Thoracic aorta (tissue), 2 donors: ENCODE measurements at places on chromosomes 11 and 22.

GRCh38 chr11:4164884-4165590 lies 70.4 kb downstream of the RRM1 start:
- no peak for DNase-seq

- DNase-seq, result no peak
These were observed 29.2 kb downstream of the SREBF2 start for GRCh38 chr22:41862160-41862529.

- DNase-seq, result no peak
These were observed 819 bp upstream of the KCNQ1OT1 start for GRCh38 chr11:2700415-2701211.

- no peak for DNase-seq
These were observed 928.9 kb downstream of the TBC1D22A start for GRCh38 chr22:47691152-47691895.

DNA sequence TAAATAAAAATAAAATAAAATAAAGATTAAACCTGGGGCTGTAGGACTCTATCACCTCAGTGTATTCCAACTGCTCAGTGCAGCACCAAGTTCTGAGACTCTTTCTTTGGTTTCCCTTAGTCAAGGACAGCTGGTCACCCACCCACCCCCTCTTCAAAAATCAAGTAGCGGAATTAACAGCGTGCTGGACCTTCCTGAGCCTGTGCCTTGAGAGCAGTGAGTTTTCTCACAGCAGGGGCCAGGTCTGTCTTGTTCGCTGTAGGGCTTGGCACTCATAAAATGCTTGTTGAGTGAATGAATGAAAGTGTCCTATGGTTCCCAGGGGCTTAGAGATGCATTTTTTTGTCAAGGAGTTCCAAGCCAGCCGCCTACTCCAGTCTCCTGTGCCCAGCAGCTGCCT lies 2.9 kb upstream of the ALX4 start:
- no peak for DNase-seq

GRCh38 chr11:132848336-132848735 lies 684.0 kb downstream of the OPCML start:
- no peak for DNase-seq

GRCh38 chr22:33477120-33478111 lies 419.2 kb upstream of the SYN3 start:
- no peak for DNase-seq

GRCh38 chr22:39150848-39151215 lies 1.6 kb downstream of the CBX7 start:
- DNase-seq, result no peak

- no peak for DNase-seq
These were observed 854.3 kb downstream of the METTL15 start for GRCh38 chr11:28962502-28962901.

GRCh38 chr11:30583476-30584280 lies 2.5 kb downstream of the MPPED2 start:
- DNase-seq, result peak; percentile 21

DNA sequence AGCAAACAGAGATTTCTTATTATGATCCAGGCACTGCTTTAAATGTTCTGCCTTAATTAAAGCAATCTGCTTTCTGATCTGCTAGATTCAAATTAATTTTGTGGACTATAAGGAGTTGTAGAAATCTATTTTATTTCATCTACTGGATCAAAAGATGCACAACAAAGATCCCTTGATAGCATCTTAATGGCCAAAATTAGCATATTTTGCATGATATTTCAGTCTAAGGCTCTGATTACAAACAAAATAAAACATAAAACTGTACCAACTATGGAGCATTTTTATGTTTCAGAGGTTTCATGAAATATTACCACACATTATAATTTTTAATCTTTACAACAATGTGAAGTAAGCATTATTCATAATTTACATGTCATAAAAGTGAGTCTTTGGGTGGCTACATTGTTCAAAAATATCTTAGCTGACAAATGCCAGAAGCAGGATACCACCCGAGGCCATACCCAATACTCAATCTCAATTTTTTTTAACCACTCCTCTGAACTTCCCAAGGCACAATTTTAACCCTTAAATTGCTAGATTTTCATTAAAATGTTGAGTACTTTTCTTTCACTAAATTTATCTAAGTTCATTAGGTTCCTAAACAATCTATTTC lies 929.5 kb downstream of the KCNA4 start:
- no peak for DNase-seq

- no peak for DNase-seq
These were observed 2.4 kb upstream of the E2F8 start for GRCh38 chr11:19243143-19243542.

DNA sequence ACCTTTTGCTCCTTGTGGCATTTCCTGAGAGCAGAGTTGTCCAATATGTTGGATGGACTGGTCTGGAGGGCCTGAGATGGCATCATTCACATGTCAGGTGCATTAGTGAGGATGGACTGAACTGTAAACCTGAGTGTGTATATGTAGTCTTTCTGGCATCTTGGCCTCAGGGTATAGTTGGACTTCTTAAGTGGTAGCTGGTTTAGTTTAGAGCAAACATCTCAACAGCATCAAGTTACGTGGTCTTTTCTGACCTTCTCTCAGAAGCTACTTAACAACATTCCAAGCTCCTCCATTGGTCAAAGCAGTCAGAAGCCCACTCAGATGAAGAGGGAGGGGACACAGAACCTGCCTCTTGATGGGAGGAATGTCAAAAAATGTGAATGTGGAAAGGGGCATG lies 829.9 kb downstream of the METTL15 start:
- no peak for DNase-seq

DNA sequence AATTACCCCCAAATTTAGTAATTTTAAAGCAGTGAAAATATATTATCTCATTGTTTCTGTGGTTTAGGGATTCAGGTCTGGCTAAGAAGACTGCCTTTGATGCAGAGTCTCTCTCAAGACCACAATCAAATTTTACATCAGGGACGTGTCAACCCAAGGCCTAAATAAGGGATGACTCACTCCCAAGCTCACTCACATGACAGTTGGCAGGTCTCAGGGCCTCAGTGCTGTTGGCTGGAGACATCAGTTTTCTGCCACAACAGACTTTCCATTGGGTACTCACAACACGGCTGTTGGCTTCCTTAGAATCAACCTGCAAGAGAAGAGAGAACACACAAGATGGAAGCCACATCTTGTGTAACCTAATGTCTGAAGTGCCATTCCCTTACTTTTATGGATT lies 377.3 kb downstream of the FAM181B start:
- DNase-seq, result no peak

- DNase-seq, result no peak
These were observed 46.5 kb downstream of the SLC22A12 start for GRCh38 chr11:64637334-64638017.

GRCh38 chr11:104926771-104927611 lies 28.7 kb upstream of the CASP12 start:
- no peak for DNase-seq

GRCh38 chr11:39374963-39375698 lies 2084.3 kb downstream of the LRRC4C start:
- DNase-seq, result no peak

- no peak for DNase-seq
These were observed 115.9 kb downstream of the CEP164 start for GRCh38 chr11:117443266-117444186.

DNA sequence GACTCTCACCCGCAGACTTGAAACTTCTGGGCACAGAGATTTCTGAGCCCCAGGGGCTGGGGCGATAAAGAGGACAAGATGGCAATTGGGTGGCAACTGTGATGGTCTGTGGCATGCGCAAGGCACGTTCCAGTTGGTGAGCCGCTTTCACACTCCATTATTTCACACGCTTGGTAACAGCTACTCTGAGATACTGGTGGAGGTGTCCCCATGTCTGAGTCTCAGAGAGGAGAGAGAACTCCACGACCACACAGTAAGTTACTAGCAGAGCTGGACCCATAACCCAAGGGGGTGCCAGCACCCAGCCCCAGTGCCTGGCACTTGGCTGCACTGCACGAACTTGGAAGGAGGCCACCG lies 6.0 kb upstream of the KCNJ4 start:
- no peak for DNase-seq

GRCh38 chr22:46110215-46110614 lies 40.1 kb upstream of the PPARA start:
- DNase-seq, result no peak

DNA sequence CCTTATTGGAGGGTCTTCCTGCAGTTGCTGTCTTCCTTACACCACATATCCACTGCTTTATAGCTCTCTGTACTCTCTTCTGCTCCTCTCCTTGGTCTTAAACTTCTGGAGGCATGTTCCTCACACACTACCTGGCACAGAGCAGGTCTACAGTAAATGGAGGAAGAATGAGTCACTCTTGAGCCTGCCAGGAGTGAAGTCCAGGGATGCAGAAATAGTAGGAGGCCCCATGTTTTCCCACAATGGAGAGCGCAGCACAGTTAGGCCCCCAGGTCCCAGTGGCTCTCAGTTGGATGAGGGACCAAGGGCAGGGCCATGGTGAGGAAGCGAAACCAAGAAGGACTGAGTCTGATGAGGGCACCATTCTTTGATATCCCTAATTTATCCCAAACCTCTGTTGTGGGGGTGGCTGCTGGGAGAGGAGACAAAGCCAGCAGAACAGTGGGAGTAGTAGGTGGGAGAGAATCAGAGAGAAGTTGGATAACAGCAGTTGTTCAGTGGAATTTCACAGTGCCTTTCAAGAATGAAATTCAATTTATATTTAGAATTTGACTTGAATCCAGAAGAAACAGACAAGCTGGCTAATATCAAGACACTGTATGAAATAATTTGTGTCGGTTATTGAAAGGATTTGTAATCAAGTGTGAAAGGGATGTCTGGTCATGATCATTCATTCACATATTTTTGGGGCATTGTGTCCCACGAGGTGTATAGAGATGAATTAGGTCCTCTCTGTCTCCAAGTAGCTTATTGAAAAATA lies 187.8 kb downstream of the HIPK3 start:
- DNase-seq, result no peak

DNA sequence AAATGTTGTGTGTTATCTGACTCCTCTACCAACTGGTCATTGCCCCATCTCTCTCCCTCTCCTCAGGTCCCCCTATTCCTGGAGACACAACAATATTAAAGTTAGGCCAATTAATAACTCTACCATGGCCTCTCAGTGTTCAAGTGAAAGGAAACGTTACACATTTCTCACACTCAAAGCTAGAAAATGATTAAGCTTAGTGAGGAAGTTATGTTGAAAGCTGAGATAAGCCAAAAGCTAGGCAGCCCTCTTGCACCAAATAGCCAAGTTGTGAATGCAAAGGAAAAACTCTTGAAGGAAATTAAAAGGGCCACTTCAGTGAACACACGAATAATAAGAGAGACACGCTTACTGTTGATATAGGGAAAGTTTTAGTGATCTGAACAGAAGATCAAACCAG lies 6.9 kb downstream of the DLG2 start:
- DNase-seq, result no peak

GRCh38 chr11:116185551-116185950 lies 587.2 kb downstream of the BUD13 start:
- no peak for DNase-seq

- no peak for DNase-seq
These were observed 41.2 kb upstream of the ALX4 start for GRCh38 chr11:44351006-44351660.

GRCh38 chr22:41021613-41022454 lies 70.6 kb upstream of the EP300 start:
- no peak for DNase-seq

DNA sequence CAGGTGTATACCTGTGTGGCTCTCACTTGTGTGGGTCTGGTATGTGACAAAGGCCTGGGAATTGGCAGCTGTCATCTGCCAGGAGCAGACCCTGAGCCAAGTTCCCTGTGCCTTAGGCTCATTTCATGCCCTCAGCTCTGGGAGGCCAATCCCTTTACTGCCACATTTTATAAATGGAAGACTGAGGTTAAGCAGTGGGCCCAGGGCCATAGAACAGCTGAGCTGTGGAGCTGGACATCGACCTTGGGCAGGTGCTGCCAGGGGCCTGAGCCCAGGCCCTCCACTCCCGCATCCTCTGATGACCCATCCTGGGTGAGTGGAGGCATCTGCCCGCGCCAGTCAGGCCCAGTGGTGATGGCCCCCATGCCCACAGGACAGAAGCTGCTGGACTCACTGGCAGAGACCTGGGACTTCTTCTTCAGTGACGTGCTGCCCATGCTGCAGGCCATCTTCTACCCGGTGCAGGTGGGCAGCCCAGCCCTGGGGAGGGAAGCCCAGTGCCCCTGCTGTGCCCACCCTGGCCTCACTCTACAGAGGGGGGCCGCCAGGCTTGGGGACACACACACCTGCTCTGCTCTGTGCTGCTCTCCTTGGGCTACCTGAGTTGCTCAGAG lies 20.9 kb upstream of the ARHGAP8 start:
- DNase-seq, result no peak

- no peak for DNase-seq
These were observed 34.6 kb upstream of the CAVIN3 start for GRCh38 chr11:6354651-6355485.
